Stimulated activated CD8-positive, alpha-beta memory T cell treated with anti-CD3 and anti-CD28 coated beads, Interleukin-15, amount 100 ng/mL, for 24 hours (primary cell): ENCODE measurements at places on chromosomes 1 and 21.

- no peak for DNase-seq
Measured at GRCh38 chr1:230797376-230797920, 50.3 kb downstream of the CAPN9 start.

GRCh38 chr1:212458817-212459216 is 26.1 kb downstream of the NENF start:
- DNase-seq, result no peak

DNA sequence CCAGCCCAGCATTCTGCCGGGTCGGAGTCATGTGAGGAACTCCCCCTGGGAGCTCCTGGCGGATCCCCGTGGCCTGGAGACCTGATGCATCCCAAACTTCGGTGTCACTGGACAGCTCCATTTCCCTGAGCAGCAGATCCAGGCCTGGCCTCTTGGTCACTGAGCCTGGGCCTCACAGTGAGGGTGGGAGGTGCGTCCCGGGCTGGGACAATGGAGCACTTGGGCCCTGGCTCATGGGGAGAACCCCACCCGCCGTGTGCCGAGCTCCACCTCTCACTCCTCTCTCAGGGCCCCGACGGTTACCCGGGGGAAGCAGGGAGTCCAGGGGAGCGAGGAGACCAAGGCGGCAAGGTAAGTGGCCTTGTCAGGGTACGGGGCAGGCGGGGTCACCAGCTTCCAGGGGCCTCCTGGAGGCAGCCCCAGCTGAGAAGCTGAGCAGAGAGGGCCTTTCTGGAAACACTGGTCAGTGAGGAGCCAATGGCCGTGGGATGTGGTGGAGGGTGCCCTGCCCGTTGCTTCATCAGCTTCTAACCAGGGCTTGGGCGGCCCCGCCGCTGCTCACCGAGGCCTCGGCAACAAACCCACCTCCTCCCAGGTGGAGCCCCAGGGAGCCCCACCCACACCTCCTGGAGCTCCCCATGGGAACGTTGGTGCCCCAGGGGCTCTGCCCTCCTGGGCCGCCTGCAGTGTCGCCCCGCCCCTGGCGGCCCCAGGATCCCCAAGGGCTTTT is 19.8 kb downstream of the COL6A2 start:
- no peak for DNase-seq

DNA sequence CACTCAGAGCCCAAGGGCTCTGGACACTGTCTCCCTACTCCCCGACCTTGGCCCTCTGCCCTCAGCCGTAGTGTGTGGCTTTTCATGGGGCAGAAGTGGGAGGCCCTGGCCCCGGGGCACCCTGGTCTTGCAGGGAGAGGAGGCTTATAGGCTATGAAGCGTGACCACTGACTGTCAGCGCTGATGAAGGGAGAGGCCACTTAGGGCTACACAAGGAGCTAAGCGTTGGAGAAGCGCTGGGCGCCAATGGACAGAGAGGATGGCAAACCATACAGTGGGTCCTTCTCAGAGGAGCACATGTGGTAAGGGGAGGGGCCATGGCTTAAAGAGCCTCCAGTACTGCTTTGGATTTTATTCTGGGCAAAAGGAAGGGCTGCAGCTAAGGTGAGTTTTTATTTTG is 7.9 kb downstream of the CRABP2 start:
- no peak for DNase-seq

DNA sequence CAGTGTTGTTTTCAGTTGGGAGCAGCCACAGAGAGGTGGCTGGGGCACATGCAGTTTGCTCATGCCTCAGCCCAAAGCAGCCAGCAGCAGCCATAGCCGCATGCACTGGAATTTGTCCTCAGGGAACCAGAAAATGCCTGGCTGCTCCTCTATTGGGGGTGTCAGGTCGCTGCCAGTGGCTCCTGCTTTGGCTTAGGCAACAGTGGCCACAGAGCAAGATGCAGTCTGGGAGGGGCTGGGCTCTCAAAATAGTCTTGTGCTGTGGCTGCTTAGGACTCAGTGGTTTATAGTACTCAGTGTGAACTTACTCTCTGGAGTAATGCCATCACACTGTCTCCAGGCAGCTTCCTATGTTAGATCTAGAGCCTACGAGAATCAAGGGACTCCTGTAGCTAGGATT is 25.0 kb downstream of the CD55 start:
- DNase-seq, result no peak

DNA sequence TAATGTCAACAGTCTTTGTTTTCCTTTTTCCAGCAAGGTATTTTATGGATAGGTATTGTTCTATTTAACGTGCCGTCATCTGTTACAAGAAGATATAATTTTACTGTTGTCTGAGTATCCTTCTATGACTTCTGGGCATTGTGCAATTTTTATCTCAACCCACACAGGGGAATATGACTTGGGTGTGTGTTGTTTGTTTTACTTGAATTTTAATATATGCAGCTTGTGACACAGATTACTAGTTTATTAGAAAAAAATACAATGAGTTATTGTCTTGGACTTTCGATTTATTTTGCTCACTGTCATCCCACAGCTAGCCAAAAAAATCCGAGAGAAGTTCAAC is 111.9 kb downstream of the CACHD1 start:
- no peak for DNase-seq

GRCh38 chr1:33018112-33018511 is 18.6 kb downstream of the AK2 start:
- DNase-seq, result no peak

DNA sequence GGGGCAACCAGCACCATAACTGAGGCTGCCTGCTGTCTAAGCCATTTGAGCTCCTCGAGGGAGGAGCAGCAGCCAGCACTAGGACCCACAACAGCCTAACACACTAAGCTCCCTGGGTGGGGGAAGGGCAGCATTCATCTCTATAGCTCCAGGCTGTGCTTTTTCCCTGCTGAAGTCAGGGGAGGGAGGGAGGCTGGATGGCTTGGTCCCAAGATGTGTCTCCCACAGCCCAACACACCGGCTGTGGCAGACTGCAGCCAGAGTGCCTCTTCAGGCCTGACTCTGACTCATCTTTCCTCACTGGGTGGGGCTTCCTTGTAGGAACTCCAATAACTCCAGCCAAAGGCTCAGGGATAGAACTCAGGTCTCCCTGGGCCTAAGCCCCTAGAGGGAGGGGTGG is 296.3 kb downstream of the PRDM2 start:
- no peak for DNase-seq

GRCh38 chr1:34398916-34399275 is 222.2 kb downstream of the C1orf94 start:
- DNase-seq, result no peak

GRCh38 chr1:107897438-107898345 is 67.3 kb downstream of the VAV3 start:
- DNase-seq, result no peak

DNA sequence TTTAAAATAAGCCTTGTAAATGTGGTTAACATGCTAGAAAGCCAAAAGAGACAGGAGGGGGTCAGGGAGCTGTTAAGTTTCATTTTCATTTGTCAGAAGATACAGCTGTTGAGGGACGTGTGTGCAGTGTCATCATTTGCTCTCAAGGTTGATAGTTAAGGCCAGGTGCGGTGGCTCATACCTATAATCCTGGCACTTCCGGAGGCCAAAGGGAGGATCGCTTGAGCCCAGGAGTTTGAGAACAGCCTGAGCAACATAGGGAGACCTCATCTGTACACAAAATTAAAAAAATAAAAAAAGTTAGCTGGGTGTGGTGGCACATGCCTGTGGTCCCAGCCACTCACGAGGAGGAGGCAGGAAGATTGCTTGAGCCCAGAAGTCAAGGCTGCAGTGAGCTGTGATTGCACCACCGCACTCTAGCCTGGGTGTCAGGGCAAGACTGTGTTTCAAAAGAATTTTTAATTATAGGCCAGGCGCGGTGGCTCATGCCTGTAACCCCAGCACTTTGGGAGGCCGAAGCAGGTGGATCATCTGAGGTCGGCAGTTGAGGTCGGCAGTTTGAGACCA is 22.7 kb downstream of the ZBTB8OS start:
- no peak for DNase-seq

- no peak for DNase-seq
Measured at GRCh38 chr1:223716302-223716862, 4.0 kb downstream of the CAPN2 start.

DNA sequence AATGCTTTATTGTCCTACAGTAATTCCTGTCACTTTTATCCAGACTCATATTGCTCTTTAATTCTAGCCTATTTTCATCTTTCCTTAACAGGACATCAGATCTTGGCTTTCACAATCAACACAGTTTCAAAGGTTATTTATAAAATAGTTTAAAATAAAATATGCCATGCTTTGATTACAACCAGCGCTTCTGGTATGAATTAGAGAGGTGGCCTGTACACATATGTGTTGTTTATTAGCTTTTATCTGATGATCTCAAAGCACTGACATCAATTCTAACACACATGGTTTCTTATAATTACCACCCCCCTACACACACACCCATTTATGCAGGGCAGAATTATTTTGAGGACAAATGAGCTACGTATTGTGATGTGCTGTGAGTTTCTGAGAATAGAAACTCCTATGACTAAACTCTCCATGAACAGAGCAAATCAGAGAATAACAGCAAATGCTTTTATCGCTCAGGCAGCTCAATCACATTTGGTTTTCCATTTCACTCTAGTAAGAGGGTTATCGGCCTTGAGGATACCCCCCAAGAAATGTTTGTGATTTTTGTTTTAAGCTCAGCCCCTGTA is 18.0 kb downstream of the CD247 start:
- no peak for DNase-seq

DNA sequence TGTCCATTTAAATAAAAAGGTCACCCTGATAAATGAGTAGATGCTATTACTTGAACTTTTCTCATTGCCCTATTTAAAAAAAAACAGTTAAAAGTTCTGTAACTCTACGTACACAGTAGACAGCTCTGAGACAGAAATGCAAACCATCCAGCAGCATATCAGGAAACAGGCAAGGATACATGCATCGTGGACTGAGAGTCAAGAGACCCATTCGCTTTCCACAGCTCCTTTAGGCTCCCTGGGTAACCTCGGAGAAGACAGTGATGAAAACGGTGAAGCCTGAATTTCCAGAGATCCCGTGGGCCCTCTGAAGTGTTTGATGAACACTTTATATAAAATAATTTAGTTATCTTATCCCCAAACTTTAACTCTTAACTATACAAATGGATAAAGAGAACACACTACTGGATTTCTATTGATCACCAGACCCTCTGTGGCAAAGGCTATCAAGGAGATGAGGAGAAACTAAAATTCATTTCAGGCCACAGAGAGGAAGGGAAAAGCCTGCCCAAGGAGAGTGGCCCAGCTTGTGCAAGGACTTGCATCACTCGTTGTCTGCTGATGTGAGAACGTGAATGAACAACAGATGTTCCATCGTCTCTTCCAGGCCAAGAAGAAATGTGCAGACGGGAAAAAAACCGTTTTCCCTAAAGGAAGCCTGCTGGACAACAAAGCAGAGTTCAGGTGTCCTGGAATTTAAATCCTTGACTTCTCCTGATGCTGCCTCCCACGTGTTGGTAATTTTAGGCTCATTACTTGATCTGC is 131.0 kb downstream of the TGFBR3 start:
- no peak for DNase-seq

GRCh38 chr21:43321111-43321510 is 105.8 kb downstream of the SIK1 start:
- no peak for DNase-seq

- no peak for DNase-seq
Measured at GRCh38 chr1:2594001-2594640, 7.5 kb downstream of the PRXL2B start.

GRCh38 chr1:228653748-228654147 is 81.5 kb upstream of the RHOU start:
- no peak for DNase-seq

DNA sequence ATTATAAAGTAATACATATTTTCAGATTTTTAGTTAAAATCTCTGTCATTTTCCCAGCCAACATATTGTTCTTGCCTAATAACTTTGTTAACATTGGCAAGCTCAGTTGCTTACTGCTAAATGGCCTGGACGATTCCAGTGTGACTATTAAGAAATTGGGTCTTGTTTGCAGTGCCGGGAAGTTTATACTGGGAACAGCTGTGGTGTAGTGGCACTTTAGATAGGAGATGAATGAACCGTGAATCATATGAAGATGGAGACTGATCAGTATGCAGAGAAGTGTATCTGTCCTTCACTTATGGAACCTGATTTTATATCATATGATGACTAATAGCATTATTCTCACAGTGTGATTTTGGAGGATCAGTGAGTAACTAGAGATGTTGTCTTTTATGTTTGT is 3.3 kb downstream of the CHRM3 start:
- no peak for DNase-seq

DNA sequence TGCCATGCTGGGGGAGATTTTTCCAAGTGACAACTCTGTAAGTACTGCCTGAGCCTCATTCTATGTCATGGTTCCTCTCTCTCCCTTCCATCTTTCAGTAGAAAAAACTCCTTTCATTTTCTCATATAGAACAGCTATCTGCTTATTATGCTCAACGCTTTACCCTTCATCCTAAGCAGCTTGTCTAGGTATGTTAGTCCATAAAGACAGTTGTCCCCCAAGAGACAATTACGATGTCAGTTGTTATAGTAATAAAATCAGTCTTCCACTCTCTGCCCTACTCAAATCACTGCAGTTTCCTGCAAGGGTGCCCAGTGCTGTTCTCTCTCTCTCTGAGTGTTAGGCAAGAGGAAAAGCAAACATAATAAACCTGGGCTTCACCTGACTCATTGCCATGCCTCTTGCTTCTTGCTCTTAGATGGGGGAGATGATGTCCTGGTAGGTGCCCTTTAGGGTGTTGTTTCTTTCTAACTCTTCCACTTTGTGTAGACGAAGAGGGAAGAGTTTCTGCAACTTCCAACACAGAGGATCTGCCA is 59.4 kb downstream of the PAPPA2 start:
- no peak for DNase-seq

DNA sequence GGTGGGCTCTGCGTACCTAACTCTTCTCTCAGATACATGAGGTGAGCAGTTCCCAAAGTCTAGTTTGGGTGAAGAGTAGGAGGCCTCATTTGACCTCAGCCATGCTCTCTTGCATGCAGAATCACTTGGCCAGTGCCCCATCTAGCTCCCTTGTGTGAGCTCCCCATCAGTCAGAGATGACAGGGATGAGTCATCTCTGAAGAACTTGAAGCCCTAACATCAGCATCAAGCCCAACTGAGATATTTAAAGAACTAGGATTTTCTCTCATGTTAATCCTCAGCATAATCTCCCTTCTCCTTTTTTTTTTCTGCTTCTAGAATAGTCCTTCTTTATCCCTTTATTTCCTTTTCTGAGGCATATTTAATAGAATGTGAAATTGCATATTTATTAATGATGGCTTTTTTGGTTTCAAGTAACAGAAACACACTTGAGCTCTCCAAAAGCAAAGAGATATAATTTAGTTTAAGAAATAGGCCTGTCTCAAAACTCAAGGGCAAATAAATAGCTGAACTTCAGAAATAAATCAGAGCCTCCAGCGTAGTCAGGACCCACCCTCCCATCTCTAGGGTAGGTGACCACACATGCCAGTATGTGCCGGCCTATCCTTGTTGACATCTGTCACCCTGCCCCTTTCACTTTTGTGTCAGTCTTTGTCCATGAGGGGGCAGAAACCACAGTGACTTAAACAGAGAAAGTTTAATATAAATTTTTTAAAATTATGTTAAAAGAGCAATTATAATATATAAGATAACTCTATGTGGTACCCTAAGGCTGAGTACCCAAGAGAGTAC is 112.3 kb downstream of the TSEN15 start:
- no peak for DNase-seq

GRCh38 chr1:33365560-33365997 is 44.7 kb upstream of the A3GALT2 start:
- no peak for DNase-seq
